ENCODE measurements at places on chromosomes 16 and 17.
A peak's percentile ranks its signal among the peaks of the same experiment; 100 is the strongest.

GRCh38 chr16:50136399-50136798 is 16.7 kb upstream of the TENT4B start:
- no peak for DNase-seq

GRCh38 chr17:48816774-48817590 is at the start of gene TTLL6:
Gene TTLL6, minus strand, starts transcription at chr17:48817229. Its CDS starts 157 bp downstream, at chr17:48817072.
- DNase-seq = peak; percentile 49

GRCh38 chr17:43710101-43710500 is 48.4 kb upstream of the MEOX1 start:
- DNase-seq = no peak

DNA sequence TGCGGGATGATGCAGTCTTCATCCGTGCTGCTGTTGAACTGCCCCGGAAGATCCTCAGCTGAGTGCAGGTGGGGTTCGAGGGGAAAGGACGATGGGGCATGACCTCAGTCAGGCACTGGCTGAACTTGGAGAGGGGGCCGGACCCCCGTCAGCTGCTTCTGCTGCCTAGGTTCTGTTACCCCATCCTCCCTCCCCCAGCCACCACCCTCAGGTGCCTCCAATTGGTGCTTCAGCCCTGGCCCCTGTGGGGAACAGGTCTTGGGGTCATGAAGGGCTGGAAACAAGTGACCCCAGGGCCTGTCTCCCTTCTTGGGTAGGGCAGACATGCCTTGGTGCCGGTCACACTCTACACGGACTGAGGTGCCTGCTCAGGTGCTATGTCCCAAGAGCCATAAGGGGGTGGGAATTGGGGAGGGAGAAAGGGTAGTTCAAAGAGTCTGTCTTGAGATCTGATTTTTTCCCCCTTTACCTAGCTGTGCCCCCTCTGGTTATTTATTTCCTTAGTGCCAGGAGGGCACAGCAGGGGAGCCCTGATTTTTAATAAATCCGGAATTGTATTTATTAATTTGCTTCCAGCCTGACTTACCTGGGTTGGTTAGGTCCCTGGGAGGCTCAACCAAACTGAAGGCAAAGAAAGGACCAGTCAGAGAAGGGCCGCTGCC is 5.8 kb downstream of the TRAF4 start:
- DNase-seq = no peak

- no peak for DNase-seq
Measured at GRCh38 chr16:68636064-68636560, 9.0 kb upstream of the CDH3 start.

DNA sequence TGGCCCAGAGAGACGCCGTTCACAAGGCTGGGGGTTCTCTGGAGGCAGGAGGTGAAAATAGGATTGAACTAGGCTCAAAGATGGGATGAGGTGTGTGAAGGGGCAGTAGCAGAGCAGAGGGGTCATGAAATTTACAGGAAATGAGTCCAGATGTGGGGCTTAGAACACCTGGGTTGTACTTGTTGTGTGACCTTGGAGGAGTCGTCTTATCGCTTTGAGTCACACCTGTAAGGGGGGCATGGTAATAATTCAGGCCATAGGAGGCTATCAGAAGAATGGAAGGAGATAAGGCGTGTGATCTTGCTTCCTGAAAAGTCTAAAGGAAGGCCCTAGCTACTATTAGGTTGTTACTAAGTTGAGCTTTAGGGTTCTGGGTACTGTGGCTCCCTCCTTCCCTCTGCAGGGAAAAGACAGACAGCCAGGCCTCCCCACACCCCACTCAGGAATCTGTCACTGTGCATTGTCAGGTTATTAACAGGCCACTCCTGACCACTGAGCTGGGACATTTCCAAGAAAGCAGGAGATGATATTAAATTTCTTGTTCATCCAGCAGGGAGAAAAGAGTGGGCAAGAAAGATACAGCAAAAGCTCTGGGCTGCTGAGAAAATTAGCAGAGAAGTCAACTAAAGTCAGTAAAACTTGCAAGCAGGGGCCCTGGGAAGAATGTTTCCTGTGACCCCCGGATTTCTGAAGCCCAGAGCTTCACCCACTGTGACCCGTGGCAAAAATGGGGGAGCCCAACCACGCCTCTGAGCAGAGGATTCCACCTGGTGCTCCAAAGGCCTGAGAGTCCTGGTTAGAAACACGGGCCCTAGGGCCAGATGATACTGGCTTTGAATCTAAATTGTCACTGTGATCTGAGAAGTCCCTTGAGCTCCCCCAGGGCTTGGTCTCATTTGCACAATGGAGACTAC is 6.0 kb upstream of the CDC42EP4 start:
- no peak for DNase-seq
